ENCODE measurements at places on chromosomes 7 and 10.

GRCh38 chr7:99780588-99780987, 3.4 kb downstream of the CYP3A4 start:
- DNase-seq: no peak

DNA sequence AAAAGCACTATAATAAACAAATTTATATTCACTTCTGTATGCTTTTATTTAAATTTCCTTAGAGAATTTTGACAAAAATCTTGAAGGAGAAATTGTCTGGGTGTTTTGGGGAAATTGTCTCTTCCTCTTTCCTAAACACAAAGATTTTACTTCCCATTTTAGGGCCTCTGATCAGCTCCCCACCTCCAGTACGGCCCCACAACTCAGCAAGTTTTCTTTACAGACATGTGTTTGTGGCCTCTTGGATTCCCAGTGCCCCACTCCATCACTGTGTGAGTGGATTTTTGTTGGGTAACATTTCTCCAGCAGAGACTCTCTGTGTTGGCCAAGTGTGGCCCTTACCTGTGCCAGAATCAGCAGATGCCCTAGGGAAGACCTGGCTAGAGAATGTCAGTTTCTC, 182.8 kb upstream of the CDC14C start:
- no peak for DNase-seq

- no peak for DNase-seq
Measured at GRCh38 chr10:45064998-45065397, 64.3 kb downstream of the ZNF22 start.

- no peak for DNase-seq
Measured at GRCh38 chr10:63666836-63667383, 145.7 kb downstream of the REEP3 start.

DNA sequence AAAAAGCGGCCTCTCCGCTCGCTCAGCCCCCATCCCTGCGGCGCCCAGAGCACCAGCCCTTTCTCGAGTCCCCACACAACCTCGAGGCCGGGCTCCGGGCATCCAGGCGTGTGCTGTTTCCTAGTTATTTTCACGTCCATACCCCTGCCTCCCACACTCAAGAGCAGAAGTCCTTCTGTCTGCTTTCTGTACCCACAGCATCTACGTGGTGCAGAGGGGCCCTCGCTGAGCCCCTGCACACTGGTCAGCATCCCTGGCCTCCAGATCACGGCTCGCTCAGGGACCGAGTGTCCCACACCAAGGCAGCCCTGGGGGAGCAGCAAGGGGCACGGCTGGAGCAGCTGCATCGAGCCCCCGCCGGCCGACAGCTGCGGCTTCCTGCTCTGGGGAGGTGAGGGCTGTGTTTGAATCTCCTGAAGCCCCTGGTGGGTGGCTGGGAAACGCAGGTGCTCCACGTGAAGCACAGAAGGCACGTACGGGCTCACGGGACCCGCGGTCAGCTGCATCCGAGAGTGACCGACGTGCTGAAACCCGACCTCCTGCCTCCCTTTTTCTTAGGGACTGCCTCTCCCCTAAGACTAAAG, 333.1 kb downstream of the DNAJB6 start:
- DNase-seq: peak; percentile 45

GRCh38 chr10:78706726-78707540, 361.8 kb upstream of the ZMIZ1 start:
- DNase-seq: no peak

DNA sequence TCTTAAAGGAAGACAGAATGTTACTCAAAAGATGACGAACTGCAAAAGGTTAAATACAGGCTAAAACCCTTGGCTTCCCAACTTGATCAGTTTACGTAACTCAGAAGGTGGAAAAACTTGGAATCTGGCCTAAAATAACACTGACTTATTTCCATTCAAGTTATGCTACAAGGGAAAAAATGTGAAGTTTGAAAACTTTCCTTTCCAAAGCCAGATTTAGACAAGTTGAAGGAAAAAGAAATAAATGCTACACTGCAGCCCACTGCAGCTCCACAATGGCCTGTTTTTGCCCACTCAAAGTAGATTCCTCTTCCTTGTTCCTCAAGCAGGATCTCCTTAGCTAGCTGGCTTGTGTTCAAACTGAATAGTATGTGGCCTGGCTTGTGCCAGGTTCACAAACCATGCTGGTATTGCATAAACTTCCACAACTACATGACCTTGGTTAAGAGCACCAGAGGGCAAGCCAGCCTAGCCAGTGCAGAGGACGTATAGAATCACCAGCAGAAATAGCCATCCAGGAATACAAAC, 166.2 kb downstream of the CPEB3 start:
- DNase-seq: no peak

- DNase-seq: no peak
Measured at GRCh38 chr7:30209951-30210350, 74.4 kb upstream of the ZNRF2 start.

DNA sequence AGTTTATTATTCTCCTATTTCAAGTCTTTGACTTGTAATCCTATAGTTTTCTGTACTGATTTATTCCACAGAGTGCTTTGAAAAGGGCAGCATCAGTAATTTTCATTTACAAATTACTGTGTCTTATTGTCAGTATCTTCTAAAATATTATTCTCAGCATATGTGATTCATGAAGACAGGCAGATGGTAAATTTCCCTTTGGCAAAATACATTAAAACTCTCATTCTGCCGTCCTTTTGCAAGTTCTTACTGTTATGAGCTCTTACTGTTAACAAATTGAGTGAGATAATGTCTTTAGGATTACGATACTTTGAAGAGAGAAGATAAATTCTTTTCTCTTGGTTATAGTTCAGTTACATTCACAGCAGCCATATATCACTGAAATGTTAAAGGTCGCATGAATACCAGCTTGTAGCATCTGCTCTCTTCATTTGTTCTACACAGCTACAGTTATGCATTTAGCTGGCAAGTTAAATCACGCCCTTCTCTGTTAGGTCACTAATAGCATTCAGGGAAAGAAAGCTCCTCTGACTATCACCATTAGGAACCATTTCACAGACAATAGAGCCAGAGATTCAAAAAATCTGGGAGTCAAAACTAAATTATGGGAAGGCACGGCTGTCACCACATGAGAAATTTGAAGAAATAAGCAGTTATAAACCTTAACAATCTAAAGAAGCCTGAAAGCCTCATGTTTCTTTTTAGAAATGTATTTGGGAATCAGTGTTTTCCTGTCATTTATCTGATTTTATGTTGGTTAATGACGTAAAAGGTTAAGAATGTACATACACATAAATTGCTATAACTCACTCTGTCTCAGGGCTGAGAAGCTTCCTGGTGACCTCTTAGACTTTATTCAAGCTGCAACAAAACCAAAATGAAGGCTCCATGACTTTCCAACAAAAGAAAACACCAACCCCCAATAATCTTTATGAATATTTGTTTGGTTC, 109.6 kb upstream of the SP4 start:
- DNase-seq: no peak

DNA sequence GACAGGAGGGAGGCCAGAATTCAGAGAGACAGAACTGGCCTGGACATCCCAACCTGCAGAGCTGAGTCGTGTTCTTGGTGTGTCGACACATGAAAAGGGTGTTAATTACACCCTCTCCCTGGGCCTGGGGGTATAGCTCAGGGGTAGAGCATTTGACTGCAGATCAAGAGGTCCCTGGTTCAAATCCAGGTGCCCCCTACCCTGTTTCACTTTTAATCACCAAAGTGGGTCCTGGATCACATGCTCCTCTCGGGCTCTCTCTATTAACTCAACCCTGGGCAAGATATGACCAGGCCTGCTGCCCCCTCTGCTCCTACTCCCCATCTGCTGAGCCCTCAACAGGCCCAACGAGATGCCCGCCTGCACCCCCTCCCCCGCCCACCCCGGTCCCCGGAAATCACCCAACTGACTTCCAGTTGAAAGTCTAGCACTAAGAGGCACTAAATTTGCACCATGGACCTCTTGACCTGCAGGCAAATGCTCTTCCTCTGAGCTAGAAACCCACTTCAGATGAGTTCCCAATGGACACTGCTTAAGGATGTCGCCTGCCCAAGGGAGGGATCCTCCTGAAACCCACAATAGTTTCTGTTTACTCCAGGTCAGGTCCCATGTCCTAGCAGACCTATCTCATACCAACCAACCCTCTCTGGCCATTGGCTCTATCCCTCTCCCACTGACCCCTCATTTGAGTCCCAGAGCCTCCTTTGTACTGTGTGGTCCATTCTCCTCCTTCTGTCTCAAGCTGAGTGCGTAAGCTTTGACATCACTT, 137.6 kb downstream of the ZNF467 start:
- DNase-seq: peak; percentile 25

- DNase-seq: no peak
Measured at GRCh38 chr10:76268954-76269353, 837.5 kb downstream of the LRMDA start.

- DNase-seq: no peak
Measured at GRCh38 chr7:17940951-17941431, 697 bp upstream of the SNX13 start.

- no peak for DNase-seq
Measured at GRCh38 chr10:14624600-14624999, 150.1 kb downstream of the FAM107B start.

DNA sequence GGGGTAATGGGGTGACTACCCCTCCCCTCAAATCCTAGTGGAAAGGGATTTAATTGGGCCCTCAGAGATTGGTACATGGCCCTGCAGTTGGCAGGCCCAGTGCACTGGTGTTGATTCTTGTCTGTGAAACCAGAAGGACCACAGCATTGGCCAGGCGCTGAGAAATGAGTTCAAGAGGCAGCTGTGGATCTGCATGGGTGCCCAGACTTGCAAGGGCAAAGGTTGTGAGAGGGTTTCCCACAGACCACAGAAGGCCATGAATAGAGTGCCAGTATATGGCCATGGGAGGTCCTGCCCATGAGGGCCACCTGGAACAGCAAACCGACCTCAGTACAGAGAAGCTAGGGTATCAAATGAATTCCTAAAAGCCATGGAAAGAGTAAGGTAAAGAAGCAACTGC, 32.9 kb downstream of the TMEM168 start:
- no peak for DNase-seq

GRCh38 chr10:119706521-119707278, 19.1 kb upstream of the INPP5F start:
- no peak for DNase-seq

DNA sequence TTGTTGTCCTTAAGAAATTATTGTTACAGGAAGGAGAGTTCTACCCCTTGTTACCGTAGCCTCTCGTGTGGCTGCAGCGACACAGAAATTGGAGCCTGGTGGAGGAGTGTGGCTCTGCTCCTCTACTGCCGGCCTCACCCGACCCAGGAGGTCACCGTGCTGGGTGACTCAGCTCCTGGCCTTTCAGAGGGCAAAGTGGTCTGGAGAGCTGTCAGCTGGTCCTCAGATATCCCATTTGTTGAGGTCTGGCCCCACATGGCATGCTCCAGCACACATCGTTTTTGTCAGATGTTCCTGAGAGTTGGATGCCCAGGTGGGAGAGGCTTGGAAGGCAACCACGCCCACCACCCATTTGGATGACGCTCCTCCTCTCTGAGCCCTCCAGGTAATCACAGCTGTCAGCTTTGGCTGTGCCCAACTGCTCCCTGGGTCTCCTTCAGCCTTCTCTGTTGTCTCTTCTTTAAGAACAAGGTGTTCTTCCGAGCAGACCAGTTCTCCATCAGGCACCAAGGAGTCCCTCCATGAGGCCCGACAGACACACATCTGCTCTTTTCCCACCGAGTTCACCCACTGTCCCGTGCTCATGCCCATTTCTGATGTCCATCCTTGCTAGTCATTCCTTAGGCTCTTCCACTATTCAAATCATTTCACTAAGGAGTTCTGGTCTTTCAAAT, 80.3 kb downstream of the RAMP3 start:
- peak; percentile 20 for DNase-seq

DNA sequence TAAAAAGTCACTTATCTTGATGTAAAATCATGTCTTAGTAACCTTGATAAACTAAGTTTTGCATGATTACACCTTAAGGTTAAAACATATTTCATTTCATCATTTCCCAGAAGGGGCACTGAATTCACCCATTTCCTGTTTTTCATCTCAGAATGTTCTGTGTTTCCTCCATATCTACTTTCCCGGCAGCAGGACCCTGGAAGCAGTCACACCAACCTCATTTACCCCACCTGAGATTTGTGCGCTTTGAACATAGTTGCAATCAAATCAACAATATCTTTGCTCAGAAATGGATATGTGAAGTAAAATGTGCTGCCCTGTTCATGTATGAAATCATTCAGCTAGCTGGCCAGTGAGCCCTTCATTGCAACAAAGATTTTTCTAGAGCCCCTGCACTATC, 46.8 kb downstream of the IKZF1 start:
- DNase-seq: no peak

GRCh38 chr7:140592964-140593671, 47.5 kb downstream of the DENND2A start:
- no peak for DNase-seq

GRCh38 chr7:138245682-138246081, 169.4 kb downstream of the AKR1D1 start:
- DNase-seq: no peak

DNA sequence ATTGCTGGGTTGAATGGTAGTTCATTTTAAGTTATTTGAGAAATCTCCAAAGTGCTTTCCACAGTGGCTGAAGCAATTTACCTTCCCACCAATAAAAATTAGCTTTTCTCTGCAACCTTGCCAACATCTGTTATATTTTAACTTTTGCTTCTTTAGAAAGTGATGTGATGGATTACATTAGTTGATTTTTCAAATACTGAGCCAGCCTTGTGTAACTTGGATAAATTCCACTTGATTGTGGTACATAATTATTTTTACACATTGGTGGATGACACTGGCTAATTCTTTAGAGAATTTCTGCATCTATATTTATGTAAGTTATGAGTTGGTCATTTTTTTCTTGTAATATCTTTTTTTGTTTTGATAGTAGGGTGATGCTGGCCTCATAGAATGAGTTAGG, 634.1 kb downstream of the GALNT17 start:
- DNase-seq: no peak

DNA sequence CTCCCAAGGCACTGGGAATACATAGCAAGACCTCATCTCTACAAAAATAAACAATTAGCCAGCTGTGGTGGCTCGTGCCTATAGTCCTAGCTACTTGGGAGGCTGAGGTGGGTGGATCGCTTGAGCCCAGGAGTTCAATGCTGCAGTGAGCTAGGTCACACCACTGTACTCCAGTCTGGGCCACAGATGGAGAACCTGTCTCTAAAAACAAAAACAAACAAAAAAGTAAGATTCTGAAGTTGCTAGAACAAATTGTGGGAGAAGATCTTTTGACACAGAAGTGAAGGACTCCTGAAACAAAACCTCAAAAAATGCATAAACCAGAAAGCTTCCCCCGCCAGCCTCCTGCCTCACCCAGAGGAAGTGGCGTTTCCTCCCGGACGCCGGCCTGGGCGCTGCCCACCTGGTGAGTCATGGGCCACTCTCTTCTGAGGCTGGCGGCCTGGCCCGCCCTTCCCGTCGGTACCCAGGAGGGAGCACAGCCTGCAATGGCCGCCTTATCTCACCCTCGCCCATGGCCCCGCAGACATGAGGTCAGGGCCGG, 25.4 kb upstream of the ELN start:
- no peak for DNase-seq

DNA sequence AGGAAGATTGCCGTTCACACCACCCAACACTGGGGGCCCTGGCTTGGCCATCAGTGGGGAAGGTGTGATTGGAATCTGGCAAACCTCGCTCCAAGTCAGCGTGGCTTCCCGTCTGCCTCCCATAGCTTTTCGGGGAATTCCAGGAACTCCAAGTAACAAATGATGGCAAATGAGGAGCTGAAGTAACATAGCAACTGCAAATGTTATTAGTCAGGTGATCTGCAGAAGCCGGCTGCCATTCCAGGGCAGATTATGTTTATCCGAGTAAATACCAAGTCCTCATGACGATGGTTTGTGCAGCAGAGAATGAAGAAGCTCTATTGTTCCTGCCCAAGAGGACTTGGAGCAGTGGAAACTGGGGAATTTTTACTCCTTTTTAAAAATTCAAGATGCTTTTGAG, 270.5 kb upstream of the PODXL start:
- DNase-seq: no peak

- no peak for DNase-seq
Measured at GRCh38 chr7:64883113-64883905, 19.8 kb upstream of the ZNF273 start.
